Activated naive CD4-positive, alpha-beta T cell treated with anti-CD3 and anti-CD28 coated beads for 36 hours (primary cell): ENCODE measurements at places on chromosomes 6 and 20. TPM values are rescaled to one million over a fixed set of nuclear protein-coding genes. Genes with fewer than 3 reads are reported as not detected.

The SLC22A1 gene
- not detected for total RNA-seq

- DNase-seq: peak; percentile 73
Measured at GRCh38 chr6:1527073-1527457, 82.7 kb upstream of the FOXC1 start.

The CTAGE9 gene
- total RNA-seq: not detected

DNA sequence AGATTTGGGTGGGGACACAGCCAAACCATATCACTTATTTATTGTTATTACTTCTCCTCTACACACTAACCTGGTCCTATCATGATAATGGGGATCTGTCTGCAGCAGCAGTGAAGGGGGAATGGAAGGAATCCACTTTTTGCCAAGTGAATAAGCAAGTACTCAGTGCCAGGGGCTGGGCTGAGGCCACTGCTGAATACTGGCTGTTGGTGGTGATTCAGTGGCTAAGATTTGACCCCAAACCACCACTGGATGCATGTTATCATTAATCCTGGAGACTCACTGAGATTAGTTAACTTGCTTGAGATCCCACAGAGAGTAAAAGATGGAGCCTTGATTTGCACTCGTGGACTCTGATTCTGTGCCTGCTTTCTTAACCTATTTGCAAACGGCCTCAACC lies 127.7 kb downstream of the TSHZ2 start:
- DNase-seq: no peak

The SPEF1 gene
- not detected for total RNA-seq

- no peak for DNase-seq
Measured at GRCh38 chr6:168278904-168279303, 40.7 kb downstream of the DACT2 start.

The LY6G6F gene
- total RNA-seq: not detected

GRCh38 chr6:63589952-63590411 lies 17.7 kb downstream of the LOC128125822 start:
- DNase-seq: no peak

DNA sequence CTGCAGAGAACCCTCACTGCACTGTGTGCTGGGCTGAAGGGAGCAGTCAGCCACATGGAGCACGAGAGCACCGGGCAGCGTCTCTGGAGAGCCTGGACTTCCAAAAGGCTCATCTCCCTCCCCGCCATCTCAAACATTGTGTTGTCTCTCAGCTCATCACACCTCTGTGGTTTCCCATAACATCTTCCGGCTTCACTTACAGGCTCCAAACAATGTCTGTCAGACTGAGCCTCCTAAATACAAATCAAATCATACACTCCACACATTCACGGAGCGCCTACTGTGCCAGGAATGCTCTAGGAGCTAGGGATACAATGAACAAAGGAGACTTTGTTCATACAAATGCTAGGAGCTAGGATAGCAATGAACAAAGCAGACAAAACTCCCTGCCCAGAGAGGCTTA lies 398.0 kb downstream of the RNGTT start:
- DNase-seq: no peak

DNA sequence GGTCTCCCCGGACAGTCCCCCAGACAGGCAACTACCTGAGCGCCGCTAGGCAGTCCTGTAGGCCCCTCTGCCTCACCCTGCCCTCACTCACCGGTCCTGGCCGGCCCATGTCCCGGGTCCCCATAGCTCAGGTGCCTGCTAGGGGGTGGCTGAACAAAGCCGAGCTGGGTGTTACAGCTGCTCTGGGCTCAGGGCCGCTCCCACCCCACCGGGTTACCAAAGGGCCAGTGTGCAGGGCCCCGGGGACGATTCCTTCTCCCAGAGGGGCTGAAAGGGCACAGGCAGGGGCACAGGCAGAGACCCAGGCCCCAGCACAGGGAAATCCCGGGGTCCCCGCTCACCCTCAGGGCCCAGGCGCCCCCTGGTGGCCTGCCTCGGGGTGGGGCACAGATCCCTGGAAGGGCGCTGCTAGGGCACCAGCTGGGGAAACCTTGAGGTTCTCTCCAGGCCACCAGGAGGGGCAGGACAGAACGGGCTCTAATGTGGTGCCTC lies 118.4 kb downstream of the GRM4 start:
- peak; percentile 63 for DNase-seq

DNA sequence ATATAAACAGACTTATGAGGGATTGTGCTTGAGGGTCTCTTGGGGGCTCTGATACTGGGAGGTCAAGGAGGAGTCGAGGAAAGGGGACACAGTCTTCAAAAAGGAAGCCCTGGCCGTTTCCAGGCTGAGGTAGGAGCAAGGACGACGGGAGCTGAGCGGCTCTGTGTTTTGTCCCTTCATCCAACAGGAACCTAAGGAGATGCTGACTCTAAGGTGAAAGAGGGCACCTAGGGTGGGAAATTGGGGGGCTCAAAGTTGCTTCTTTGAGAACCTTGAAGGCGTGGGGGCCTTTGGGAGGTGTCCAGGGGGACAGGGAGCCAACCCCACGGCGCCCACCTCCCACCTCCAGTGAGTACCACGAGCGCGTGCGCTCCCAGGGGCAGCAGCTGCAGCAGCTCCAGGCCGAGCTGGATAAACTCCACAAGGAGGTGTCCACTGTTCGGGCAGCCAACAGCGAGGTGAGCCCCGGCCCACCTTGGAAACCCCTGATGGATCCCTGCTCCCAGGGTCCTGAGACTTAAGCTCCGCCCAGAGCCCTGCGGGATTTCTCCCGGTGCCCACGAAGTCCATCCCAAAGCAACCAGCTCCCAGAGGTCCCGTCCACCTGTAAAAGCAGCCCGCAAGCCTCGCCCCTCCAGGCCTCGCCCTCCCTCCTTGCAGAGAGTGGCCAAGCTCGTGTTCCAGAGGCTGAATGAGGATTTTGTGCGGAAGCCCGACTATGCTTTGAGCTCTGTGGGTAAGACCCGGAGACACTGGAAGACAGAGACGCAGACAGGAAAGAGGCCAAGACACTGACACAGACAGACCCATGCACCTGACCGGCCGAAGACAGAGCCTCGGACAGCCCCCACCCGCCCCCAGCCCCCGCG lies 2.9 kb downstream of the SPAG4 start:
- peak; percentile 38 for DNase-seq

GRCh38 chr6:142857796-142858555 lies 87.0 kb downstream of the HIVEP2 start:
- no peak for DNase-seq

GRCh38 chr6:19317431-19317986 lies 519.7 kb upstream of the ID4 start:
- DNase-seq: no peak

The CALHM4 gene
- not detected for total RNA-seq

GRCh38 chr6:106084106-106084988 lies 1.8 kb upstream of the PRDM1 start:
- DNase-seq: peak; percentile 28

The SLPI gene
- total RNA-seq: not detected

- peak; percentile 41 for DNase-seq
Measured at GRCh38 chr6:43250992-43251373, 7.7 kb downstream of the TTBK1 start.
